CD4-positive, alpha-beta T cell treated with Interleukin-6 at 100 ng/mL for 8 hours (primary cell): ENCODE measurements at places on chromosomes 3 and 15.
A peak's percentile ranks its signal among the peaks of the same experiment; 100 is the strongest.

DNA sequence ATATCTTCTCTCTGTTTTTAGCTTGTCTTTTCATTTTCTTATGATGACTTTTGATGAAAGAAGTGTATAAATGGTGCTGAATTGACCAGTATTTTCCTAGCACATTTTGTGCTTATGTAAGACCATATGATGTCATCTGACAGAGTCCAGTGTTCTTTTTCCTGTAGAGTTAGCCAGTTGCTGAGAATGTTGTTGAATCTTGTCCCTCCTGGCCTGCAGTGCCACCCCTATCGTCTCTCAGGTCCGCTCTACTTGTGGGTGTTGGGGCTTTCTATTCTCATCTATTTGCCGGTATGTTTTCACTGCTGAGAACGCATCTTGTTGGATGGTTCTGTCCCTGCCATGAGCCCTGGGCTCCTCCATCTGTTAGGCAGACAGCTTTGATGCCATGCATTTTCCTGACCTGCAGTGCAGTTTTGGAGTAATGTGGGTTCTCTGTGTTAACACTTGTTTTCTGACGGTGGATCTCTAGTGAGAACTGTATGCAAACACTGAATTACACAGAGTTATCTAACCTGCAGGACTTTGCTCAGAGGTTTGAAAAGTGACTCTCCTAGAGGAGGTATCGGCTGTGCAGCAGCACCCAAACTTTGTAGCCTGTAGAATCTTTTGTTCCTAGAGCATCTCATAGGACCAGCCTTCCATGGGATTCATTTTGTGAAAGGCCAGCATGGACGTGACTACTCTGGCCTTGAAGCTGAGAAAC is 44.6 kb downstream of the SLC6A20 start:
- no peak for DNase-seq

DNA sequence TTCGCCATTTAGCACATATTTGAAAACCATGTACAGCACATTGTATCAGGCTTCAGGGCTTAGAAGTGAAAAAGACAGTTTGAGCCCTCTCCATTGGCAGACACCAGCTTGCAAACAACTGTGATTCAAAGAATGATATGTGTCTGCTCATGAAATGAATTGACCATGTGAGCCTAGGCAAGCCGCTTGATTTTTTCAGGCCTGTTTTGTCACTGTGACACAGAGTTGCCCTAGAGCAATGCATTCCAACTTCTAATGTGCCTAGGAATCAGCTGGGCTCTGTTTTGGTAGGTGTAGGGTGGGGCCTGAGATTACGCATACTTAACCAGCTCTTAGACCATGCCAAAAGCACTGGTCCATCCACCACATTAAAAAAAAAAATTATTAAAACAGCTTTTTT is 53.0 kb downstream of the ATP2C1 start:
- DNase-seq, result no peak

DNA sequence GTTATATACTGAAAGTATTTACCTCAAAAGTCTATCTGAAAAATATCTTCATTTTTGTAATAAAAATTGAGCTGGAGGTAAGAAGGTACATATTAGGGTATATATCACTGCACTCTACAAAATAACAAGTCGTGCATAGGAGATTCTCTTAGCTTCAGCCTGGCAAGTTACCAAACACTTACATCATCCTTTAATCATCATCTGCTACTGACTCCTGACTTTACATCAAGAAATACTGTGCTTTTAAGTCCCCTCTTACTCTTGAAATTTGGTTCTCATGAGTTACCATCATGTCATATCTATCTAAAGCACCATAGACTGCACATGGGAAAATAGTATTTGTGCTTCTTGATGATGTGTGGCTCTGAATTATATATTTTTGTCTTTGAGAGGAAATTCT is 50.8 kb downstream of the LYSMD4 start:
- DNase-seq, result peak; percentile 1

DNA sequence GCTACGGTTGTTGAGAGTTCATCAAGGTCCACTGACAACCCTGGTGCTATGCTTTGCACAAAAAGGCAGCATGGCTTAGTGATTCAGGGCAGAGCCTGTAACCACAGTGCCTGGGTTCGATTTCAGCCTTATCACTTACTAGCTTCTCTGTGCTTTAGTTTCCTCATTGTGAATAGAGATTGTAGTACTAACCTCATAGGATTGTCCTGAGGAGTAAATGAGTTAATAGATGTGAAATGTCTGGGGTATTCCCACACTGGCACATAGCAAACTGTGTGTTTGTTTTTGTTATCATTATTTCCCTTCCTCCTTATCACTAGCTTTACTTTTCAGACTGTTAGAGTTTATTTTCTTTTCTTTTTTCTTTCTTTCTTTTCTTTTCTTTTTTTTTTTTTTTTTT is 16.3 kb downstream of the CRTAP start:
- DNase-seq, result no peak

GRCh38 chr3:123640311-123640710 is 55.5 kb upstream of the HACD2 start:
- no peak for DNase-seq

- DNase-seq, result no peak
Measured at GRCh38 chr15:86764021-86764420, 684.4 kb downstream of the AGBL1 start.

- DNase-seq, result no peak
Measured at GRCh38 chr3:126207166-126207565, 26.8 kb upstream of the ALDH1L1 start.

GRCh38 chr15:50082066-50082465 is 37.0 kb downstream of the ATP8B4 start:
- no peak for DNase-seq

DNA sequence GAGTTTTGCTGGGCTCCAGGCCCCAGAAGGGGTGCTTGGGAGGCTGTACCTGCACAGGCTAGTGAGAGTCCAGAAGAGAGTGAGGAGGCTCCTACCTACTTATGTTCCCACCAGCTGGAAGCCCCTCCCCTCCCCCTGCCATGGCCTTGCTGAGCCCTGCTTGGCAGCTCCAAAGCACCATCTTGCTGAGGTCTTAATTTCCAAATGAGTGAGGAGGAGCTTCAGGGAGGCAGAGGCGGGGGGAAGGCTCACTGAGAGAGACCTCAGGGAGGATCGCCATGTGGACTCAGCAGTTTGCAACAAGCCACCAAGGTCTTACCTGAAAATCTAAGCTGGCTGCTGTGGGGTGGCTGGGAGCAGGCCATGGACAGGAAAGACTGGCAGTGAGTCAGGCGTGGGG is 8.7 kb upstream of the CACNA2D2 start:
- no peak for DNase-seq

GRCh38 chr15:80308002-80308401 is 56.0 kb upstream of the CTXND1 start:
- DNase-seq, result no peak

DNA sequence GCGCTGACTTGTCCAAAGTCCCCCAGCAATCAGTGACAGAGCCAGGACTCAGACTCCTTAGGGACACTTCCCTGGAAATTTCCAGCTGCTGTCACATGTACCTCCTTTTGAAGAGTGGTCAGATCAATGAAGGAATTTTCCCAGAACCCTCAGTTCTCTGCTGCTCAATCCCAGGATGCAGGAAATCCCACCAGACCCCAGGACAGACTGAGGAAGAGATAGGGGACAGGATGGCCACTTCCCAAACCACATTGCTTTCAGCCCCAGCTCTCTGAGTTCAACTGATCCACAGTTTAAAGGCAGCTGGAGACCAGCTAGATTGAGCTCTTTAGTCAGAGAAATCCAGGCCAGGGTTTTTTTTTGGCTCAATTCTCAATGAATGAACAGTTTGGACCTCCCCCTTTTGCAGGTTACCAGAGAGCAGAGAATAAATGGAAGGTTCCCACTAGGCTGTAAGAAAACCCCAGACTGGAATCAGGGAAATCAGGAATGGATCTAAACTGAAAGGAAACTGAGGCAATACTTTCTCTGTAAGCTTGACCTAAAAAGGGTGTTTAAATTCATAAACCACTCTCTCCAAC is 1.5 kb downstream of the CYP1A1 start:
- peak; percentile 5 for DNase-seq

DNA sequence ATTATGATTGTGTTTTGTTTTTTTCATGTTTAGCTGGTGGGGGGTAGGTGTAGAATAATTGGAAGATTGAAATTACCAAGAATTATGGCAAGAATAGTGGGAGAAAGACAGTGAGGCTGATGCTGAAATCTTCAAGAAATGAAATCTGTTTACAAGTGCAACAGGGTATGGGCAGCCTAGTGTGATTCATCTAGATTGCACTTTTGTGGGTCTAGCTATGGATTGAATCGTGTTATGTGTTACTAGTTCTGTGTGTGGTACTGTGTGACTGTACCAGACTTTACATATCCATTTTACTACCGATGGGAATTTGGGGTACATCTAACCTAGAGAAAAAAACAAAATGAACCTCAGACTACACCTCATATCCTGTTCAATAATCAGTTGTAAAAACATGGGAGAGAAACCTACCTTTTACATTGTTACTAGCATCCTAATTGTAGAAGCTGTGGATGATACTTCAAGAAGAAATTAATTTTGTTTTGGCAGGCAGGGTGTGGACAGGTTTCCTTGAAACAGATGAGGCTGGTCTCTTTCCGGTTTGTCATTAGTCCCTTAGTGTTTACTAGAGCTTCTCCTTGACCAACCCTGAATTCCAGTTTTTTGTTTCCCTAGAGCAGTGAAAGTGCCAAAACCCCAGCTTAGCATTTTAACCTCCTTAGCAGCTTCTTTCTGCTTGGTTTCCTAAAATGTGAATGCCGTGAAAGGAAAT is 47.9 kb downstream of the OPA1 start:
- DNase-seq, result no peak

GRCh38 chr3:161413127-161413854 is 42.0 kb upstream of the SPTSSB start:
- no peak for DNase-seq

GRCh38 chr3:141707741-141708203 is 30.3 kb upstream of the RNF7 start:
- no peak for DNase-seq

DNA sequence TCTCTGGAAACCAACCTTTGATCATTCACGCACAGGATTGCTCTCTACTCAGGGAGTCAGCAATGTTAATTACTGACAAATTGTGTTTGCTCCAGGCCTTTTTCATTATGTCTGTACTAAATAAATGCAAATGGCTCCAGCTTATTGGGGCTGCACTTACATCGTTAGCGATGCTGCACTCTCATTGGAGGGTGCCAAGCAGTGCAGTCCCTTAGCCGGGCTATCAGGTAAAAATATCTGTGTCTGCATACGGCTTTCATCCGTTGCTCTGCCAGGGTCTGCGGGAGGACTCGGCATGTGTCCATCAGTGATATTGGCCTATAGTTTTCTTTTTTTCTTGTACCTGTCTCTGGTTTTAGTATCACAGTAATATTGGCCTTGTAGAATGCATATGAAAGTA is 471.5 kb upstream of the CADM2 start:
- DNase-seq, result no peak

GRCh38 chr3:47315069-47315647 is 32.4 kb downstream of the KLHL18 start:
- DNase-seq, result no peak

DNA sequence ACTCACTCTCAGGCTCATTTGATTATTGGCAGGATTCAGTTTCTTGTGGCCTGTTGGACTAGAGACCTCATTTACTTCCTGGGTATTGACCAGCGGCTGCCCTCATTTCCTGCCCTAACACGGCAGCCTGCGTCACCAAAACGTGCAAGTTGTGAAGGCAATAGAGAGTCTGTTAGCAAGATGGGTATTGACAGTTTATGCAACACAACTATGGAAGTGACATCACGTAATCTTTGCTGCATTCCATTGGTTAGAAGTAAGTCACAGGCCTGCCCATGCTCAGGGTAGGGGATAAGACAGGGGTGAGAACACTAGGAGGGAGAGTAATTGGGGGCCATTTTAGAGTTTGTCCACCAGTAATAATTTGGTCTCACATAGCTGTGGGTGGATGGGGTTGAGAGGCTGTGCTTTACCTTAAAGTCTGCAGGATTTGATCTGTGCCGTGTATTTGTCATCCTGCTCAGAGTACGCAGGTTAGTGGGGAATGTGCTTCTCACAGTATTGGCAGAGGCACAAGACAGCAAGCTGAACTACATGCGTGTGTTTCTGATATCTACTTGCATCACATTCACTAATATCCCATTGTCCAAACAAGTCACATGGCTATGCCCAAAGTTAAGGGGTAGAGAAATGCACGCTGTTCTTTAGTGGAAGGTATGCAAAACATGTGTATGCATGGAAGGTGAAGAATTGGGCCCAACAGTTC is 83.3 kb downstream of the EDEM1 start:
- no peak for DNase-seq

DNA sequence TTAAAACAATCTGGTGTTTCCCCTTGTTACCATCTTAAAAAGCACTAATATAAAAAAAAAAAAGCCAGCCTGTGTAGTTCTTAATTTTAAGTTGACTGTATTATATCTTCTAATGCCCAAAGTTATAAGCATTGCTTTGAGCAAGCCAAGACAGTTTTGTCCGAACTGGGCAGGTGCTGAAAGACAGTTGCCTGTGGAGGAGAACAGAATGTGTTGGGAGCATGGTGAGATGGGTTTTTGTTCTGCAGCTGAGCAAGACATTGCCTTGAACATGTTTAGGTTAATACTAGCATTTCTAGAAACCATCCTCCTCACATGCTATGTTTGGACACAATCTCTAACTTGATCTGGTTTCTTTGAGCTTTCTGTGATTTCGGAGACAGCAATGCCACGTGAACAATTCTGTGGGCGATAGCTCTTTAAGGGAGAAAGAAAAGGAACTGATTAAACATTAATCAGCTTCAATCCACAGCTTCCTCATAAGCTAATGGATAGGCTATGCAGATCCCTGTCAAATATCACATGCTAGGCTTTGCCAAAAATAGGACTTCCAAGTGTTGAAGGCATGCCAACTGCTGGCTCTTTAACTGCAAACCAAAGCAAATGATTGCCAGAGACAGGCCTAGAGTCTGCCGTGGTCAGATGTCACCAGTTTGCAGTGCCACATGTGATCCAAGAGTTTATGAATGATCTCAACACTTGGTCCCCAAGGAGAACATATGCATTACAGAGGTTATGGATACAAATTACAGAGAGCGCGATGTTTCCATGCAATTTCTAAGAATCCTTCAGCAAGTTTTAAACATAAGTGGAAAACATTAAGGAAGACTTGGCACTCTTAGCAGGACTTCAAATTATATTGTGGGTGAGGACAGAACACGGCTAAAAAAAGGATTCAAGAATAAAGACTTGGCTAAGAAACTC is 428.1 kb downstream of the ROBO2 start:
- no peak for DNase-seq

DNA sequence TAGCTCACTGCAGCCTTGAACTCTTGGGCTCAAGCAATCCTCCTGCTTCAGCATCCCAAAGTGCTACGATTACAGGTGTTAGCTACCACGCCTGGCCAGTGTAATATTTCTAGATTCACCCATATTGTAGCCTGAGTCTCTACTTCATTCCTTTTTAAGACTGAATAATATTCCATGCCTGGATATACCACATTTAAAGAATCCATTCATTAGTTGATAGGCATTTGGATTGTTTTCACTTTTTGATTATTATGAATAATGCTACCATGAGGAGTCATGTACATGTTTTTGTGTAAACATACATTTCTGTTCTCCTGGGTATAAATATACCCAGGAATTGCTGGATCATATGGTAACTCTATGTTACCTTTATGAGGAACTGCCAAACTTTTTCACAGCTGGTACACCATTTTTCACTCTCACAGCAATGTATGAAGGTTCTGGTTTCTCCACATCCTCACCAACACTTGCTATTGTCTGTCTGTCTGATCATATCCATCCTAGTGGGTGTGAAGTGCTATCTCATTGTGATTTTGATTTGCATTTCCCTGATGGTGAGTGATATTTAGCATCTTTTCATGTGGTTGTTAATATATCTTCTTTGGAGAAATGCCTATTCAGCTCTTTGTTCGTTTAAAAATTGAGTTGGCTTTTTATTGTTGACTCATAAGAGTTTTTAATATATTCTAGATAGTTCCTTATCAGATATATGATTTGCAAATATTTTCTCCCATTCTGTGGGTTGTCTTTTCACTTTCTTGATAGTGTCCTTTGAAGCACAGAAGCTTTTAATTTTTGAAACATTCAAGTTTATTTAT is 32.6 kb downstream of the EEFSEC start:
- DNase-seq, result no peak
